Sciatic nerve (tissue), 2 donors: ENCODE measurements at places on chromosomes 7 and 10.

DNA sequence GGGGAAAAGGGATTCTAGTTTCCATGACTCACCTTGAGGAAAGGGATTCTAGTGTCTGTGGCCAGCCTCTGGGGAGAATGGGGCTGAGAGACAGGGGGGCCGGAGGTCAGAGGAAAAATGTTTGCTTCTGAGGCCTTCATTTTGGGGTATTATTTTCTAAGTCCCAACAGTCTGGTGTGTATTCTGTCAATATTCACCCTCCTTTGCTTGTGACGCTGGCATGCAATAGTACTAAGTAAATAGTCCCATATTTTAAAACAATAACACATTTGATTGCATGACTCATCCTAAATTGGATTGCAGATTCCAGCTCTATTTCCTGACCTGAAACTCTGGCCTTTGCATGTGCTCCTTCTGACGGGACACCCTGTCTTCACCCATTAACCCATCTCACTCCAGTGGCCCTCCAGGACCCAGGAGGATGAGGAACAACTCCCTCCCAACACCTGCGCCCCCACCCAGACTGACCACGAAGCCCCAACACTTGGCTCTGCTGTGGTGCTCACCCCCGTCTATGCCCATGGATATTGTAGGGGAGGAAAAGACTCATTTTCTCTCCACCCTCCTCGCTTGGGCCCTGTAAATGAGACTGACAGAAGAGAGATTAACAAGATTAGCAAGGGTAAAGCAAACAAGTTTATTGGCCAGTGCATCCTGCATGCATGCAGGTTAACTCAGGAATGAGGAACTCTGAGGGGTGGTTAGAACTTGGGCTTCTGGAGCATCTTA lies 495.6 kb upstream of the KLF6 start:
- DNase-seq = no peak

- DNase-seq = no peak
These were observed 104.7 kb downstream of the COL13A1 start for GRCh38 chr10:69906425-69906824.

GRCh38 chr7:99380032-99380822 lies 5.7 kb downstream of the ARPC1B start:
- no peak for DNase-seq

DNA sequence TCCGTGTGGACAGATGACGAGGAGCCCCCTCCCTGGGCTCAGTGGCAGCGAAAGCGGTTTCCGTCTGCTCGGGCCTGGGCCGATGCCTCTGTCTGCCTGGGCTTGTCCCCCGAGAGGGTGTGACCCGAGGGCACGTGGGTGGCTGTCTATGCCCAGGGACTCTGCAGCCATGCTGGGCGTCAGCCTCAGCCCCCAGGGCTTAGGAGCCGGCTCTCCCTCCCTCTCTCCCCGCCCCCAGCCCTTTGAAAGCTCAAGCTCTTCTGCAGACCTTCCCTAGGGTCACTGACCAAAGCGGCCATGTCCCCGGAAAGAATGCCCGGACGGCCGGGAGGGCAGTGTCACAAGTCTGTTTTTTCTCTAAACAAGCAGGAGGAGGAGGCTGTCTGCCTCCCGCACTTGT lies 7.1 kb downstream of the MICALL2 start:
- DNase-seq = no peak

- DNase-seq = no peak
These were observed 71.0 kb downstream of the SEM1 start for GRCh38 chr7:96638669-96639068.

GRCh38 chr7:154902600-154903082 lies 100.3 kb downstream of the PAXIP1 start:
- no peak for DNase-seq

DNA sequence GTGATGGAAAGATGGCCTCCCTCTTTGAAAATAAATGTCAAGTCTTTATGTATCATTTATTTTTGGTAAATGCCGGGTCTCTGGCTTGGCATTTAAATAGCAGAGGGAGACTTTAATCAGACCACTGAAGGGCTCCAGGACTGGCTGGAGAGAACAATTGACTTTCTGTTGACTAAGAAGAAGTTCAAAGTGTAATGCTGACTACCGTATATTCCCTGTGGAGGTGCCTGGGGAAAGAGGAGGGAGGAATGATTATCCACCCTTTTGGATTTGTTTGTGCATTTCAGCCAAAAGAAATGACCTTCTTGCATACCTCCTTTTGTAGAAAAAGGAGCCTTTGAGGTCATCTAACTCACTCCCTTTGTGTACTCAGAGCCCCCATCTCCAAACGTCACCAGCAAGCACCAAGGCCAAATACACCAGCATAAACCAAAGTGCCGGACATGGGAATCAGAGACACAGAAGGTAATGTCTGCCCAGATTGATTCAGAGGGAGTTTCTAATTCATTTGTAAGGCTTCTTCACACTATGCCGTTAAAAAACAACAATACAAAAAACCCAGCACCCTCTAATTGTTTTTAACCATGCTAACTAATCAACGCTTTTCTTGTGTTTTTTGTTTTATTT lies 75.2 kb downstream of the PRLHR start:
- DNase-seq = no peak

DNA sequence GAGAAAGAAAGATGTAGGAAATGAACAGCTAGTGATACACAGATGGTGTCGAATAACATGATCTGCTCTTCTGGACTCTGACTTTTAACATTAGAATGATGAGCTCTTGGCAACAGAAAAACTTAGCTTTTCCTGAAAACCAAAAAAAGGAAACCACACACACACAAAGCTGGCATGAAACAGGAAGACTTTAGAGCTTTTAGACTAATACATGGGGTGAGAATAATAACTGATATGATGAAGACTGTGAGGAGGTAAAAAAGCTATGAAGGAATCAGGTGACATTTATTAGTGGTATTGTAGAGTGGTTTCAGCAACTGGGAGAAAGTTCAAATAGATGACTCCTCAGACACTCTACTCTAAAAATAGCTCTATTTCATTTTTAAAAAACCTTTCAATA lies 491.9 kb downstream of the PARD3 start:
- no peak for DNase-seq

- DNase-seq = no peak
These were observed 818.6 kb upstream of the IGFBP3 start for GRCh38 chr7:46739518-46740234.
